ENCODE measurements at places on chromosomes 4 and X. TPM values are rescaled to one million over a fixed set of nuclear protein-coding genes. Genes with fewer than 3 reads are reported as not detected.

GRCh38 chr4:6279582-6280289 lies 10.1 kb downstream of the WFS1 start:
- H3K27me3 ChIP-seq = no peaks in the 10 kb centered on the region
- no peaks in the 10 kb centered on the region for H3K36me3 ChIP-seq
- no peak for DNase-seq
- no peak overlapping the region for H3K27ac ChIP-seq
- H3K4me3 ChIP-seq = no peak overlapping the region
- peaks cover 7% of the 10 kb centered on the region for H3K4me1 ChIP-seq

The HEPH gene
- 126 TPM for total RNA-seq

The ATP8A1 gene
- 13.0 TPM for total RNA-seq

GRCh38 chr4:185142564-185142911 lies 528 bp upstream of the SLC25A4 start:
- H3K36me3 ChIP-seq = peaks cover 9% of the 10 kb centered on the region
- peak overlapping the region; percentile 79 for H3K4me3 ChIP-seq
- H3K27ac ChIP-seq = peak overlapping the region; percentile 72
- peaks cover 4% of the 10 kb centered on the region for H3K27me3 ChIP-seq
- DNase-seq = no peak

GRCh38 chr4:177667687-177668086 lies 225.4 kb upstream of the AGA start:
- no peaks in the 10 kb centered on the region for H3K36me3 ChIP-seq
- DNase-seq = no peak
- no peaks in the 10 kb centered on the region for H3K27me3 ChIP-seq
- H3K4me1 ChIP-seq = no peaks in the 10 kb centered on the region
- H3K27ac ChIP-seq = no peak overlapping the region

DNA sequence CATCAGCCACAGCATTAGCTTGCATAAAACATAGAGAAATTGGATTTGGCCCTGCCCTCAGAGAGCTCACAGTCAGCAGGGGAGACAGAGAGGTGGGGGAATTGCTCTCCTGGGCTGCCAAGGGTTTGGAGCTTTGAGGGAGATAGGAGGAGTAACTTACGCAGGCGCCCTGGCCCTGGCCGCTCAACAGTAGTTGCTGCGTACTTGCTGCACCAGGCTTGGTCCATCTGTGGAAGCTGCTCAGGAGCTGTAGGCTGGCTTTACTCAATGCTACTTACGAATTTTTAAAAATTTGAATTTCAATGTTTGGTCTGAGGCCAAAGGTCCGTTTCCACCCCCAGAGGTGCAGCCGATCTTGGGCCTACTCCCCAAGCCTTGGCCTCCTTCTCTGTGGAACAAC lies 83.3 kb downstream of the CPZ start:
- H3K27ac ChIP-seq = no peak overlapping the region
- DNase-seq = no peak
- H3K36me3 ChIP-seq = no peaks in the 10 kb centered on the region
- no peak overlapping the region for H3K4me3 ChIP-seq

GRCh38 chr4:148170408-148171365 lies 271.5 kb downstream of the NR3C2 start:
- no peak for DNase-seq
- peaks cover 7% of the 10 kb centered on the region for H3K4me1 ChIP-seq
- peaks cover 4% of the 10 kb centered on the region for H3K36me3 ChIP-seq
- H3K27ac ChIP-seq = no peak overlapping the region
- H3K27me3 ChIP-seq = peaks cover 4% of the 10 kb centered on the region
- no peak overlapping the region for H3K4me3 ChIP-seq

- H3K36me3 ChIP-seq = no peaks in the 10 kb centered on the region
- no peak overlapping the region for H3K27ac ChIP-seq
- no peaks in the 10 kb centered on the region for H3K4me1 ChIP-seq
- no peaks in the 10 kb centered on the region for H3K27me3 ChIP-seq
These were observed 51.4 kb downstream of the RAB40AL start for GRCh38 chrX:102988517-102988916.

DNA sequence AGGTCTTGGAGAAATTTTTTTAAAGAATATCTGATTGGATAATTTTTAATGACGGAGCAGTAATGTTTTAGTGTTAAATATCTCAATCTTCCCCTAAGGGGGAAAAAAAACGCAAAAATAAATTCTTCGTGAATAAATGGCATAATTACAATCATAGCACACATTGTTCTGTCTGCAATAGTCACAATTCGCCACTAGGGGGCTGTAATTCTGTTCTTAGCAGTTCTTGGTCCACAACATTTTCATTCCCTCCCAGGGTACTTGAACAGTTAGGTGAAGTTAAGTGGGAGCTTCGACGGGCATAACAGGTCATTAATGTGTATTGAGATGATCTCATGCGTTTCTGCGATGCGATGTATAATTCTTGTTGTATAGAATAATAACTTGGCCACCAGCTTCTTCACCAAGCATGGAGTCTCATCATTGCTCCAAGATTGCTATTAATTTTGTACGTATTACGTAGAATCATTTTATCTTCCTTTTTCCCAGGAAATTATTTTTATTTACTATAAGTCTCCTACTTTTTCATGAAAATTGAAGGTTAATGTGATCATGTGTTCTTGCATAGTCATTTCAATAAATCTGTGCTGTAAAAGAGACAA lies 27.2 kb downstream of the HTR2C start:
- DNase-seq = peak; percentile 51
- H3K4me3 ChIP-seq = no peak overlapping the region
- peaks cover 21% of the 10 kb centered on the region for H3K27me3 ChIP-seq
- no peaks in the 10 kb centered on the region for H3K36me3 ChIP-seq

The FAAH2 gene
- 11.2 TPM for total RNA-seq

The SPANXD gene
- 0.82 TPM for total RNA-seq

GRCh38 chr4:115042496-115042895 lies 70.9 kb downstream of the NDST4 start:
- H3K4me1 ChIP-seq = peaks cover 2% of the 10 kb centered on the region
- H3K4me3 ChIP-seq = no peak overlapping the region
- H3K27me3 ChIP-seq = no peaks in the 10 kb centered on the region

- no peak overlapping the region for H3K4me3 ChIP-seq
- H3K4me1 ChIP-seq = peaks cover 2% of the 10 kb centered on the region
- no peaks in the 10 kb centered on the region for H3K27me3 ChIP-seq
These were observed 1498.0 kb downstream of the STIM2 start for GRCh38 chr4:28358606-28359005.

The MAGEA4 gene
- not detected for total RNA-seq

DNA sequence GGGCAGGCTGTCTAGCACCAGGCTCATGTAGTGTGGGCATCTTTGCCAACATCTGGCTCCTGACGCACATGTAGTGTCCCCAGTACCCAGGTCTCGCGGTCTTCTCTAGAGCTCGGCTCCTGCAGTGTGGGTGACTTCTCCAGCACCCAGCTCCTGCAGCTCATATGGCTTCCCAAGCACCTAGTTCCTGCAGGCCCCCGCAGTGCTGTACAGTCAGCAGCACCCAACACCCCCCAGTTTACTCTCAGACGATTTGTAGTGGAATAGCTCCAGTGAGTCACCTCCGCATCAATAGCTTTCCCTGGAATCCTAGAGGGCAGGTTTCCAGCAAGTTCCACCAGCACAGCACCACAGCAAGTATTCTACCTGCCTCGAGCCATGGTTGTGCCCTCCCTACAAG lies 30.9 kb downstream of the ZNF41 start:
- H3K27me3 ChIP-seq = no peaks in the 10 kb centered on the region
- no peaks in the 10 kb centered on the region for H3K4me1 ChIP-seq
- no peak for DNase-seq
- no peak overlapping the region for H3K27ac ChIP-seq
- peaks cover 55% of the 10 kb centered on the region for H3K36me3 ChIP-seq
- H3K4me3 ChIP-seq = no peak overlapping the region

The ATP1B4 gene
- not detected for total RNA-seq

The GAR1 gene
- 25.6 TPM for total RNA-seq

DNA sequence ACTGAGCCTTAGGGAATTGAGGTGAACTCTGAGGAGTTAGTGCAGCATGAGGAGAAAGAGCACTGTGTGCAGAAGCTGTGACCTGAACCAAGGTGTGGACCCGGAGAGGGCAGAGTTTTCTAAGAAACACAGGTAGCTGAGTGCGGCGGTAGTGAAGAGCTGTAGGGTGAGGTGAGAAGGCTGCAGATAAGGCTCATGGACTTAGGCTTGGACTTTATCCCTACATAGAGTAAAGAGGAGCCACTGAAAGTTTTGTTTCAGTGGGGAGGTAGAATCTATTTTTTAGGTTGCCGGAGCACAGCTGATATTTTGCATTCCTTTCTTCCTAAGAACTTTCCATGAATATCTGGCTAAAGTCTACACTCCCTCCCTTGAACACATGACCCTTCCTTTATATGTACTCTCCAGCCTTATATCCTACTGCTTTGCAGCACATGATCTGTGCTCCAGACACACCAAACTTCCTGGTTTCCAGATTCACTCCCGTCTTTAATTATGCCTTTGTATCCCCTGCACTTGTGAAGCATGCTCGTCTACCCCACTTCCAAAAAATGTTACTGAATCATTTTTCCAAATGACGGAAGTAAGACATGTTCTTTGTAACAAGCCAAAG lies 10.6 kb upstream of the PGRMC2 start:
- H3K36me3 ChIP-seq = peaks cover 6% of the 10 kb centered on the region
- no peaks in the 10 kb centered on the region for H3K27me3 ChIP-seq
- no peak overlapping the region for H3K27ac ChIP-seq
- no peak for DNase-seq
- no peak overlapping the region for H3K4me3 ChIP-seq
